Fibroblast of skin of left quadriceps (primary cell): ENCODE measurements at places on chromosomes 3 and 15.
A peak's percentile ranks its signal among the peaks of the same experiment; 100 is the strongest.

DNA sequence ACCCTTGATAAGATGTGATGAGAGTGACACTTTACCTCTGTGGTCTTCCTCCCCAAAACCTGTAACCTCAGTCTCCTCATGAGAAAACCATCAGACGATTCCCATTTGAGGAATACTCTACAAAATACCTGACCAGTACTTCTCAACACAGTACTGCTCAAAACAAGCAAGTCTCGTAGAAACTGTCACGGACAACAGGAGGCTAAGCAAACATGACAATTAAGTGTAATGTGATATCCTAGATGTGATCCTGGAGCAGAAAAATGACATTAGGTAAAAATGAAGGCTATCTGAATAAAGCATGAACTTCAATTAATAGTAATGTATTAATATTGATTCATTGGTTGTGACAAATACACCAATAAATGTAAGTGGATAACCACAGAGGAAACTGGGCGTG is 113.6 kb downstream of the CACNA2D3 start:
- no peak for DNase-seq

- DNase-seq: peak; percentile 93
Measured at GRCh38 chr15:52095597-52096262, 16.8 kb downstream of the BCL2L10 start.

GRCh38 chr15:75449585-75450306 is 1.7 kb downstream of the SIN3A start:
- no peak for DNase-seq

DNA sequence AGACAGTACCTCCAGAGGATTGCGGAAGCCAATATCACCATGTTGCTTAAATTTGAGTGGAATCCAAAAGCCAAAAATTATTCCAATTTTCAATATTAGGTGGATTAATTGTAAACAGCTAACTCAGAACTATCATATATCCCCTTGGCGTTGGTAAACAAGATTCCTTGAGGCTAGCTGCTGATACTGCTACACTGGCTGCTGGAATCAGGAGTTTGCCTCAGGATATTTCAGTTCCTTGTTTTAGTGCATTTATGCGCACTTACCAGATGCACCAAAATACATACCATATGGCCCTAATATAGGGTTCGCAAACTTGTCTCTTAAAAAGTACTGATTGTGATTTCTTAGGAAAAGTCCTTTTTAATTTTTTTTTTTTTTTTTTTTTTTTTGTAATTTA is 605.2 kb upstream of the NAALADL2 start:
- no peak for DNase-seq

- DNase-seq: peak; percentile 68
Measured at GRCh38 chr3:129120254-129121004, 1.2 kb downstream of the RAB43 start.

- DNase-seq: peak; percentile 42
Measured at GRCh38 chr3:183988216-183988790, 29.4 kb downstream of the ABCC5 start.

DNA sequence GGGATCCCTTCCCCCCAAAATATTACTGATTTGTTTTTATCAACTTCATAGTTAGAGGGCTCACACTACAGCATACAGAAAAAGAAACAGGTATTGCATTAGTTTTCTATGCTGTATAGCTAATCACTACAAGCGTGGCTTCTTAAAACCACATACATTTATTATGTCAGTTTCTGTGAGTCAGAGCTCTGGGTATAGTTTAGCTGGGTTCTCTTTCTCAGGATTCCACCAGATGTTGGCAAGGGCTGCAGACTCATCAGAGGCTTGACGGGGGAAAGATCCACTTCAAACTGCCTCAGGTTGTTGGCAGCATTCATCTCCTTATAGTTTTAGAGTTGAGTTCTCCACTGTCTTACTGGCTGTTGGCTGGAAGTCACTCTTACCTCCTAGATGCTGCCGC is 328.0 kb downstream of the NLGN1 start:
- peak; percentile 20 for DNase-seq

GRCh38 chr15:72037321-72037720 is 80.6 kb downstream of the MYO9A start:
- no peak for DNase-seq

- DNase-seq: no peak
Measured at GRCh38 chr3:14412831-14413380, 10.5 kb downstream of the SLC6A6 start.

DNA sequence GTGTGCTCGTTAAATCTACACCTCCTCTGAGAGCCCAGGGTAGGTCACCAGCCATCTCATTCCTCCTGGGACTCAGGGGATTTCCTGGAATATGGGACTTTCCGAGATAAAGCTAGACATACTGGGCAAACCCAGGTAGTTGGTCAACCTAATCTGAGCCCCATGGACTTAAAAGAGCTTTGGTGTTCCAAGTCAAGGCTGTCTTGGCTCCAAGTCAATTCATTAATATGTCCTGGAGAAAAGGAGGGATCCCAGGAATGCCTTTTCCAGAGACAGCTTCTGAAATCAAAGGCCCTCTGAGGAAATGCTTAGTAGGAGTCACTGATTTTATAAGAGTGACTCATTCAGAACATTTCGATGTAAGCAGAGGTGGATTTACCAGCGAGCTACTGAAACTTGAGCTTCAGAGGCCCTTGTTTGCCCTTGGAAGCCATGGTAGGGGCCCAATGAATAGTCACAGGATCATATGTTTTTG is 137.3 kb upstream of the UBE2E1 start:
- peak; percentile 80 for DNase-seq

DNA sequence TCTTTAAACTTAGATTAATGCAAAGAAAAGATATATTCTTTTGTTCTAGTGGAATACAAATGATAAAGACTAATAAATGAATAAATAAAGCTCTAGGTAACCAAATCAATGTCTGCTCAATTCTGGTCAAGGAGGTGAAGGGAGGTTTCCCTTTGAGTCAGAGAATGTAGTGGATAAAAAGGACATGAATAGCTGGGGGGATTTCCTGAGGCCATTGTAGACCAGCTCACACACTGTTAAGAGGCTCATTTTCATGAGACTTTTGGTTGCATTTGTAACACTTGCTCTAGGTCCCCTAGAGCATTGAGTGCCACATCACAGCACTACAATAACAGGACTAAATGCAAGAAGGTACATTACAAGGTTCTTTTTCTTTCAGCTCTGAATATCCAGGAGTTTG is 170.7 kb downstream of the TIGIT start:
- DNase-seq: no peak

DNA sequence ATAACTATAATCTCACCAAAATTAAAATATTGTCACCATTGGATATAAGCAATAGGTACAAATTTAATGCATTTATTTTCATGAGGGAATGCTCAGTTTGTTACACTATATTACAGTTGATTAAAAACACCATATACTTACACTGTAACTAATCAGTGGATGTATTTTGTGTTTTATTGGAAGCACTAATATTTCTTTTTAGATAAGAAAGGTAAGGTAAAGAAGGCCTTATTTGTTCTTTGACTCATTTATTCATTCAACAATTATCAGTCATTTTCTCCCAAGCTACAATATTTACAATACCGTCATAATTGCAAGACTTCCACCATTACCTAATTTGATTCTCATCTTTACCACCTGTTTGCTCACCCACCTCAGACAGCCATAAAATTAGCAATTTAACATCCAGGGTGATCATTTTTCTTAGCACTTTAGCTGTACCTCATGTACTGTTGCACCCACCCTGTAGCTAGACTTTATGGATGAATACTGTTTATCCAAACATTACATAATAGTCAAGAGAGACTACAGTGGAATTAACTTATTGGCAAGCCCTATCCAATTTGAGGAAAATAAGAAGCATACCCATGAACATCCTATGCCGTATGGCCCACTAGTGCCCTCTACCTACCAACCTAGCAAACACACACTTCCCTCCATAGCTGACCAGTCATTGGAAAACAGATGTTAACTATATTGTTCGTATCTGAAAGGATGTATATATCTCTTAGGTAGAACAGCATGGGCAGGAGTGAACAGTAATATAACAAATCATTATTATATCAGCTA is 229.6 kb downstream of the BBX start:
- no peak for DNase-seq

DNA sequence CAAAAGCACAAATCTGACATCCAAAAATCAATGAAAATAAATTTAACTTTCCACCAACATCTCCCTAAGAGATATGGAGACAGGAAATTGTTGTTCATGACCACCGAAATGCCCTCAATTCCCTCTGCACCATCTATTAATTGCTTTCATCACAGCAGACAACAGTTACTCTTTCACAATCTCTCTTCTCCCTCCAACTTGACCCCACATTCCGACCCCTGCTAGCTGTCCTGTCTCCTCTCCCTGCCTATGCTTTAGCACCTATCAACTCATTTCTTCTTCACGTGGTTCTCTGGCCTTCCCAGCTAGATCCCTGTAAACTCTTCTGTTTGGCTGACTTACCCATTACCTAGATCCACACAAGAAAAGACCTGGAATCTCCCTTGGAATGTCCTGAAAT is 173.9 kb upstream of the ADAMTS9 start:
- no peak for DNase-seq

- DNase-seq: no peak
Measured at GRCh38 chr3:192864941-192865340, 52.7 kb downstream of the MB21D2 start.

DNA sequence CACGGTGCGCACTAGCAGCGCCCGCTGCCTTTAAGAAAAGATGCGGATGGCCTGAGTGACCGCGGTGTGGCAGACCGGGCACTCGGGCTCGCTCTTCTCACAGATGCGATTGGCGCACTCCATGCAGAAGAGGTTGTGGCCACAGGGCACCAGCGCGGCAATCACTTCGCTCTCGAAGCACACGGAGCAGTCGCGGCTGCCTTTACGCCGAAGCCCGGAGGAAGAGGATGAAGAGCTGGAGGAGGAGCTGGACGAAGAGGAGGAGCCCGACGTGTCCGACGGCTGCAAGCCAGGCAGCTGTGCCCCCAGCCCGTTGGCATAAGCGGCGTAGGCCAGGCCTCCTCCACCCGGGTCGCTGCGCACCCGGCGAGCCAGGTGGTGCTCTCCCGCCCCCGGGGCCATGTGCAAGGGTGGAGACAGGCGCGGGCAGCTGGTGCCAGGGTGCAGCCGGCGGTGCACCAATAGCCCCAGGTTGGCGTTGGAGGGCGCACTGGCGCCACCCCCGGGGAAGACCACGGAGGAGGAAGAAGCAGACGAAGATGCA is 2.6 kb downstream of the MEX3B start:
- no peak for DNase-seq

GRCh38 chr3:108271626-108272025 is 24.7 kb upstream of the HHLA2 start:
- no peak for DNase-seq

GRCh38 chr15:77417602-77418001 is 2.3 kb downstream of the PEAK1 start:
- no peak for DNase-seq

DNA sequence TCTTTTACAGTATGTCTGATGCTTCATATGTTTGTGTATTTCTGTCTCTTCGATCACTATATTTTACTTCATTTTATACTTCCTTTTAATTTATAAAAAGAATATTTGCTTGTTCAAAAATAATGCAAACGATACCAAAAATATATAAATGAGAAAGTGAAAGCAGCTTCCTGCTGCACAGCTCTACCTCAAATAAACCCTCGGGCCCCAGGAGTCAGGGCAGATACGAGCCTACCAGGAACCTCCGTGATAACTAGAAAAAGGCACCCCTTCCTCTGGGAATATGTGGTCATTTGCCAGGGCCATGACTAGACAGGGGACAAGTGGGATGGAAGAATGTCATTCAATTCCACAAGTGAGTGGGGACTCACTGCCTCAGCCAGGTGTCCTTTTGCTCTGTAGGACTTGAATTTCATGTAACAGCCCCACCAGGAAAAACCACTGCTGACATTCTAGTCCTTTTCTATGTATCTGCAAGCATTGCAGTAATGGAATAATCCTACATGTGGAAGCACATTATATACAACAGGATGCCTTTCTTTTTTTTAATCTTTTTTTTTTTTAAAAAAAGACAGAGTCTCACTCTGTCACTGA is 133.3 kb downstream of the SUCLG2 start:
- no peak for DNase-seq
